ENCODE measurements at places on chromosomes 6 and 20.

- DNase-seq, result no peak
Measured at GRCh38 chr6:132131758-132132157, 180.6 kb upstream of the CCN2 start.

- no peak for DNase-seq
Measured at GRCh38 chr6:108368431-108369030, 73.7 kb downstream of the AFG1L start.

DNA sequence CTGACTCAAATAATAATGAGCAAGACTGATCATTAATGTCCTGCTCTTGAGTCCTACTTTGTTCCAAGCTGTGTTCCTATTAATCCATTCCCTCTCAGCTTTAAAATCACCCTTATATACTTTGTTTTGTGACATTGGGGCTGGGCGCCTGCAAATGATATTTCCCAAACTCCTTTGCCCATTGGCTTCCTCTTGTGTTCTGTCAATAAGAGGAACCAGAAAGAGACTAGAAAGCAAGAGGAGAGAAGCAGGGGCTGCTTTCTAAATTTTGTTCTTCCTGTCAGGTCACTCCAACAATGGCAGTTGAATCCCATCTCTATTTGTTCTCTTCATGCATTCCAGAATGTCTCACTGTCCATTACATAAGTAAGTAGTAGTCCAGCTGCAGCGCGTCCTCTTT lies 21.6 kb upstream of the TRIM27 start:
- no peak for DNase-seq

DNA sequence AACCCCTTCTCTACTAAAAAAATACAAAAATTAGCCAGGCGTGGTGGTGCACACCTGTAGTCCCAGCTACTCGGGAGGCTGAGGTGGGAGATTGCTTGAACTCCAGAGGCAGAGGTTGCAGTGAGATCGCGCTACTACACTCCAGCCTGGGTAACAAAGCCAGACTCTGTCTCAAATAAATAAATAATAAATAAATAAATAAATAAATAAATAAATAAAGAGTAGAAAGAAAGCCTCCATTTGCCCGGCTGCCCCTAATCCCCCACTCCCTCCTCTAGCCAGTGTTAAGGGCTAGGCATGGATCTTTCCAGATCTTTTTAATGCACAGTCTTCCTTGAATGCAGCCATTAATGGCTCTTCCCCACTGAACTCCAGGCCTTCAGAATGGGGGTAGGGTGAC lies 3.2 kb downstream of the PNPLA1 start:
- DNase-seq, result no peak

DNA sequence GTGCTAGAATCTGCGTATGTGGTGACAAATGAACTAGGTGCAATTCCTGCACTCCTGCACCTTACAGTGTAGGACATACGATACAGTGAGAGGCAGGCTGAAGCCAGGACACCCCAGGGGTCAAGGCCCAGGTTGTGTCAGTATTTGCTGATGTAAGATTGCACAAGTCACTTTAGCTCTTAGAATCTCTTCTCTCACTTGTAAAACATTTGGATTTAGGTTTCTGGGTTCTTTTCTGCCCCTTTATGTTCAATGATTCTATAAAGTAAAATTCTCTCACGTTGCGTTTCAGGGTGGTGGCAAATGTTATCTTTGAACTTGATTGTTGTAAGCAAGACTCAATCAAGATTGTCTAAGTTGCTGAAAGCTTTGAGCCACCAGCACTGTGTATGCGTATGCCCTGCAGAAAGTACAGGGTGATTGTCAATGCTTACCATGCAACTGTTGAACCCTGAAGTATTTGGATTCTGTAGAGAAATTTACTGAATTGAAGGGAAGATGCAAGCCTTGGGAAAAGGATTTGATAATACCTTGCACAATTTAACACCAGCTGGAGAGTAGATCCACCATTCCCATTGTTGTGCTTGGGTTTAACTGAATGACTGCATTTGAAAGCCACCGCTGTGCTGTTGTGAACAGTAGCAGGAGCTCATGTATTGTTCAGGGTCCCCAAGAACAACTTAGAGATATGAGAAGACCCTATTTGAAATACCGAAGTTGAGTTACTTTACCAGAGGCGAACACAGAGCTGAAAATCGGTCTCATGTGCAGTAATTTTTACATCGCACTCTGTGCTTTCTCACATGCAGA lies 106.1 kb upstream of the CITED2 start:
- DNase-seq, result no peak

Measured in NCI-H510A treated with DMSO at 0.1 percent for 48 hours (cell line).